COR-L47 (cell line): ENCODE measurements at places on chromosomes 4 and X.
A peak's percentile ranks its signal among the peaks of the same experiment; 100 is the strongest.

DNA sequence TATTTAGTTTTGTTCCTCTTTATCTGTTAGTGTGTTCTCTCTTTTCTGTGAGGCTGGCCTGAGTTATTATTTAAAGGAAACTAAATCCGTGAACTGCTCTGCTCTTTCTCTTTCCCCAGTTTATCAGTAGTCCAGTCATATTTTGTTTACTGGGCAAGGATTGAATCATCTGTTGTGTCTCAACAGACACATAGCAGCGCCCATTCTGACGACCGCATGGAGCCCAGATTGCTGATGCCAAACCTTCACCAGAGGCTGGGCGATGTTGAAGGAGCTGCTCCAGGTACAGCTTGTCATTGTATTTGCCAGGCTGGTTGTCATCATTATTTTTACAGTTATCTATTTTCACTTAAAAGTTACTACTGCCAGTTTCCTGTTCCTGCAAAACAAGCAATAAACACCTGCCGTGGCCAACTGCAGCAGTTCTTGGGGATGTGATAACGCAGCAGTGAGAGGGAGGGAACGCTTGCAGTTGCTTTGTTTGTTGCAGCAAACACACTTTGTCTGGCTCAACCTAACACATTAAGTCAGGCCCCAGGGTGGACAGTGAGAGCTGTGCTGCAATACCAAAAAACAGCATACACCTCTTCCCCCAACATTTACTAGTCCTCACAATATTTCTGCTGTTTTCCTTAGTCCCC, 10.1 kb downstream of the REELD1 start:
- no peak for DNase-seq

DNA sequence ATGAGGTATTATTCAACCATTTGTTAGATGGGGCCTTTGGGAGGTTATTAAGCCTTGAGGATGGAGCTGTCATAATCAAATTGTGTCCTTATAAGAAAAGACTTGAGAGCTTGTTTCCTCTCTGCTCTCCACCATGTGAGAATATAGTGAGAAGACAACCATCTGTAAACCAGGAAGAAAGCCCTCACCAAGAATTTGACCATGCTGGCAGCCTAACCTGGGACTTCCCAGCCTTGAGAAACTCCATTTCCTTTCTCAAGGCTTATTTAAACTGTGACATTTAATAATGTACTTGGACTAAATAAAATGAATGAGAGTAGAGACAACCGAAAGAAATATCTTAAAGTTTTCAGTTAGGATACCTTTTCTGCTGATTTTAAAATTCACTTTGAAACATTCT, 83.7 kb upstream of the GC start:
- no peak for DNase-seq

GRCh38 chr4:174156239-174156826, 127.1 kb downstream of the FBXO8 start:
- peak; percentile 49 for DNase-seq

DNA sequence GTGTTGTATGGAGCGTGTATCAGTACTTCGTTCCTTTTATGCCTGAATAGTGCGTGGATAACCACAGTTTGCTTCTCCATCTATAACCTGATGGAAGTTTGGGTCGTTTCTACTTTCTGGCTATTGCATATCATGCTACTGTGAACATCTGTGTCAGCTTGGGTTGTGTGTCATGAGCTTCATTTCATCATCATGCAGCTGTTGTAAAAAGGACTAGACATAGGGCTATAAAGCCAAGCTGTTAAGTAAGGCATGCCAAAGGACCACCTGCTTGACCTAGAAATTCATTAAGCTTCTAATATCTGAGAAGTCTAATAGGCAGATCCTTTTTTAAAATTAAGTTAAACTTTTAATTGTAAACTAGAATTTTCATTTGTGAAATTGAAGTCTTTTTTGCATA, 18.4 kb downstream of the SMS start:
- DNase-seq = no peak

DNA sequence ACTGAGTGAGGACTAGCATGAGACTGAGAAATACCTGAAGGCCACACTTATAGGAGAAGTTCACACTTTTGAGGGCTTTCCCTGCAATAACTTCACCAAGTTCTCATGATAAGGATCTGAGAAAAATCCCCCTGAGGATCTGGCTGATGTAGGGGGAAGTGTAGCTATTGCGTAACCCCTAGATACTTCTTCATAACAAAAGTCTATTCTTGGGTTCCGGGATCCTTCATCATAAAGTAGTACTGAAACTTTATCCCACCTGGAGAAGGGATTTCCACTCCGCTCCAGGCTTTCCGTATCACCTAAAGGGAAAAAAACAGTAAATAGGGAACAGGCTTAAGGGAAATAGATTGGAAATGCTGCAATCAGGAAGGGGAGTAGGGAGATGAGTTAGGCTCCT, 13.3 kb downstream of the USP27X start:
- no peak for DNase-seq
